ENCODE measurements at places on chromosomes 5 and 9.

- H3K27me3 ChIP-seq, result no peaks in the 10 kb centered on the region
- H3K36me3 ChIP-seq, result no peaks in the 10 kb centered on the region
- no peak for DNase-seq
- H3K4me1 ChIP-seq, result no peaks in the 10 kb centered on the region
- H3K27ac ChIP-seq, result no peak overlapping the region
- no peak overlapping the region for H3K4me3 ChIP-seq
Observed at GRCh38 chr5:18244309-18244708, 610.0 kb downstream of the TAF11L14 start.

GRCh38 chr9:106970219-106970975 lies 107.4 kb downstream of the ZNF462 start:
- no peak overlapping the region for H3K4me3 ChIP-seq
- no peaks in the 10 kb centered on the region for H3K27me3 ChIP-seq
- no peak for DNase-seq
- no peaks in the 10 kb centered on the region for H3K4me1 ChIP-seq
- no peak overlapping the region for H3K27ac ChIP-seq

- H3K27ac ChIP-seq, result no peak overlapping the region
- H3K4me3 ChIP-seq, result no peak overlapping the region
Observed at GRCh38 chr9:129518074-129518473, 102.8 kb downstream of the C9orf50 start.

GRCh38 chr9:130451004-130451390 lies 6.2 kb downstream of the ASS1 start:
- DNase-seq, result no peak
- H3K27me3 ChIP-seq, result peaks cover 15% of the 10 kb centered on the region
- H3K4me3 ChIP-seq, result no peak overlapping the region
- H3K36me3 ChIP-seq, result no peaks in the 10 kb centered on the region

DNA sequence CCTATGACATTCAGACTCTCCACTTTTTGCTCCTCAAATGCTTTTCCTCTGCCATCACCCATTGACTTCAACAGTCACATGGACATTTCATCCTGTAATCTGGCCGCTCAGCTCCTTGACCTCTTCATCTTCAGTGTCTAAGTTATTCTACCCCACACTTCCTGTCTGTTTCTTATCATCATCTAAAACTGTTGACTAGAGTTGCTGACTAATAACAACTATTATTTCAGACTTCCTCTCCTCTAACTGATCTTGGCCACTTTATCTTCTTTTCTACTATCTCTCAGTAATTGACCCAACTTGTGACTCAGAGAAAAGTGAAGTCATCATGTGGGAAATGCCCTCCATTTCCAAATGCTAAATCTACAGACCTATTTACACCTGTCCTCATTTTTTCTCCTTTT lies 254.7 kb upstream of the TRPC7 start:
- no peak overlapping the region for H3K4me3 ChIP-seq
- no peak for DNase-seq
- no peak overlapping the region for H3K27ac ChIP-seq

GRCh38 chr5:133928587-133929393 lies 39.6 kb downstream of the C5orf15 start:
- no peak overlapping the region for H3K4me3 ChIP-seq
- no peak for DNase-seq
- no peaks in the 10 kb centered on the region for H3K36me3 ChIP-seq
- no peak overlapping the region for H3K27ac ChIP-seq
- H3K27me3 ChIP-seq, result no peaks in the 10 kb centered on the region
- H3K4me1 ChIP-seq, result peaks cover 21% of the 10 kb centered on the region

DNA sequence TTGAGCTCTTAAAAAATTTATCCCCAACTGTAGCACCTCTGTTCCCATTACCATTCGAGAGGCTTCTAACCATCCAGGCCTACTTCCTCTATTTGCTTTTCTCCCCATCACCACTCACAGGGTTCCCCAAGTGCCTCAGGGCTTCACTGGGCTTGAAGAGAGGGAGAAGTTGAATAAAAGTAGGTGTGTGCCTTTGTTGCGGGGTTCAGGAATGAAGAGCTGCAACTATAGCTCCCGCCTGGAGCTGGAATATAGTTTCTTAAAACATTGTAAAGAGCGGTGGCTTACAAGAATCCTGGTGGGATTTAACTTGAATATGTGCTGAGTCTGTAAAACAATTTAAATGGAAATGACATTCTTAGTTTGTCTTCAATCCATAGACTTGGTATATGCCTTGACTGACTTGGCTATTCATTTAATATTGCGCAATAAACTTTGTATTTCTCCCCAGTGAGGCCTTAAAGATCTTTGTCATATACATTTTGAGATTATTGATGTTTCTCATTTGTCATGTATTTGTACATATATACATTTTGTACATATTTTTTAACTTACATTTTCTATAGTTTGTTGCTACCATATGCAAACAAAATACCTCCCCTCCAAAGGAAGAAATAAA lies 7.2 kb downstream of the ENTREP1 start:
- no peak for DNase-seq
- H3K27me3 ChIP-seq, result no peaks in the 10 kb centered on the region
- H3K4me3 ChIP-seq, result no peak overlapping the region
- no peak overlapping the region for H3K27ac ChIP-seq
- H3K36me3 ChIP-seq, result no peaks in the 10 kb centered on the region
- H3K4me1 ChIP-seq, result no peaks in the 10 kb centered on the region

DNA sequence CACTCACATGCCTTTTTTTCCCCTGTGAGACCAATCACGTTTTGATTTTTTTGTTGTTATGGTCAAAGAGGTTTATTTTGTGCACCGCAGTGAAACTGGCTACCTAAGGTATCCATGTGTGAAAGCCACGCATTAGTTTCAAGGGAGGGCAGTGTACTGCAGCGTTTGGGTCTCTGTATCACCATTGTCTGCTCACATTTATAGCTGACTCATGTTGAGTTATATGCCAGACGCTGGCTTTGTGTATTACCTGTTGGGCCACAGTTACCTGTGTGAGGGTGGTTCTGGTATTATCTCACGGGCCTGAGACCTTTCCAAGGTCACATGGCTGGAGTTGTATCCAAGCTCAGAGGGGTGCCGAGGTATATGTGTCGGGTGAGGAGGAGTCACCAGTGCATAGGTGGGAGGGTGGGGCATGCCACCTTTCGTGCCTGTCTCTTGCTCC lies 75.8 kb downstream of the ARHGAP26 start:
- H3K27ac ChIP-seq, result no peak overlapping the region
- no peak overlapping the region for H3K4me3 ChIP-seq
- no peaks in the 10 kb centered on the region for H3K27me3 ChIP-seq
- no peaks in the 10 kb centered on the region for H3K36me3 ChIP-seq
- no peak for DNase-seq
- H3K4me1 ChIP-seq, result peaks cover 20% of the 10 kb centered on the region

DNA sequence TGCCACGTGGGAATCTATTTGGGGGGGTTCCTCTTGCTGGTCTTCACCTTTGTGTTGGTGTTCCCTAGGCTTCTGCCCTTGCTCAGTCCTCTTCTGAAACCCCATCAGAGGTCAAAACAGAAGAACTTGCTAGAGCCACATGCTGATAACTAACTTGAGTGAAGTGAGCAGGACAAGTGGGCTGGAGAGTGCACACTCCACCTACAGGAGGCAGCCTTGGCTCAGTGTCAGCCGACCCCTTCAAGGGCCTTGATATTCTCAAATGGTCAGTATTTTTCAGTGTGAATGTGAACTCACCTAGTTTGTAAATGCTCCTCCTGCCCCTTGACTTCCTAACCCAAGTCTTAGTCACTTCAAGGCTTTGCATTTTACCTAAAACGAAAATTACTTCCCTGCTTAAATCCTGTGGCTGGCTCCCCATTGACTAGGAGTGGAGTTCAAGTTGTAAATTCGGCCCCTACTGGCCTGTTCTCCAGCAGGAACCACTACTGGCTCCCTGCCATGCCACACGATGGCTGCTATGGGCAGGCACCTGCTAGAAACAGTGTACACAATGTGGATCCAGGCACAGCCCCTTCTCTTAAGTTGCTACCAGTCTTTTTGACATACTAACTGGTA lies 3.6 kb upstream of the SLC1A3 start:
- no peaks in the 10 kb centered on the region for H3K36me3 ChIP-seq
- peaks cover 16% of the 10 kb centered on the region for H3K27me3 ChIP-seq
- no peak overlapping the region for H3K27ac ChIP-seq
- no peak for DNase-seq
- no peak overlapping the region for H3K4me3 ChIP-seq

Data from CD4-positive, alpha-beta T cell (primary cell).